ENCODE measurements at places on chromosomes 4 and X.

DNA sequence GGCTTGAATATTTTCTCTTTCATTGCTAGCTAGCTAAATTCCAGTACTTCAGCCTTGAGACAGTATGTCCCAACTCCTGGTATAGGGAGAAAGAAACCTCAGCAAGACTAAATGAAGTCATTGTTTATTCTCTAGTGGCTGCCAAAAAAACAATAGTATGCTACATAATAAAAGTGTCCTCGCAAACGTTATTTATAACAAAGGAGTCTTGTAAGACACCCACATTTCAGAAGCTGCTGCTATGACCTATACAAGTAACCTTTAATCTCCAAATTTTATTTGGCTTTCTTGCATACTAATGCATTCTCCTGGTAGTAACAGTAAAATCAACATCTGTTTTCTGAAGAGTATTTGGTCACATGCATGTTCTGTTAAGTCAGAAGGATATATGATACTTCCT lies 28.8 kb downstream of the NEK1 start:
- DNase-seq, result no peak

DNA sequence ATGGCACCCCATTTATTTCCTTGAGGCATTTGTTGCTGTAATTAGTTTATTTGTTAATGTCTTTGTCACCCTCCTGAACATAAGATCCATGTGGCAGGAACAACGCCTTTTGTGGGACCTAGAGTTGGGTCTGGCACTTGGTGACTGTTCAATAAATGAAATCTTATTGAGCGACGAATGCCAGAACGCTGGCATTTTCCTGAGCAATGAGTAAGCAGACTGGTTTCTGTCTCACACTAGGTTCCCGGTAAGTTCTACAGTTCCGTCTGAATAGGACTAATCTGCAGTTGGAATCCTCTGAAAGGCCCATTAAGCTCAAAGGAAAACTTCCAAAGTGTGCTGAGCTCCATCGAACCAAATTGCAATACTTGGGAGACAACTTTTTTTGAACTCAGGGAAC lies 49.2 kb downstream of the GATB start:
- DNase-seq, result no peak

DNA sequence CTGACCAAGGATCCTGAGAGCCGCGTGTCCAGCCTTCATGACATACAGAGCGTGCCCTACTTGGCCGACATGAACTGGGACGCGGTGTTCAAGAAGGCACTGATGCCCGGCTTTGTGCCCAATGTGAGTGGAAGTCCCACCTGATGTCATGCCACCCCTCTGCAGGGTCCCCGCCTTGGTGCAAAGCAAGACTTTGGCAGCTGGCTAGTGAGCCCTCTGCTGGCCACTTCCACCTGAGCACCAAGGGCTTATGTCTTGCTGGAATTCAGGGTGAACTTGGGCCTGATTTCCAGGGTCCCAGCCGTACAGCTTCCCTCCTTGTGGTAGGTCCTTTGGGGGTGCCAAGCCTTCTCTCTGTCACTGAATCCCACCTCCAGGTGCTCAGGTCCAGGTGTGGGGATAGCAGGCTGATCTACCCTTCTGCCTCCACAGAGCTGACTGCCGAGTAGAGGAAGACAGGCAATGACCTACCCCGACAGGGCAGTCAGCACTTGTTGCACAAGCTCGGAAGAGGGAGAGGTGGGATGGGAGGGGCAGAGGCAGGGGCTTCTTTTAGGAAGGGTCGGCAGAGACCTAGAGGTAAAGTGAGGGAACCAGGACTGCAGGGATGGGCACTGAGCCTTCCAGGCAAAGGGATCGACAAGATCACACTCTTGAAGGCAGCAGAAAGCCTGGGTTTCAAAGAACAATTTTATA lies 248.1 kb downstream of the EVC2 start:
- no peak for DNase-seq

GRCh38 chr4:77619408-77619807 lies 13.8 kb downstream of the CXCL13 start:
- DNase-seq, result no peak

DNA sequence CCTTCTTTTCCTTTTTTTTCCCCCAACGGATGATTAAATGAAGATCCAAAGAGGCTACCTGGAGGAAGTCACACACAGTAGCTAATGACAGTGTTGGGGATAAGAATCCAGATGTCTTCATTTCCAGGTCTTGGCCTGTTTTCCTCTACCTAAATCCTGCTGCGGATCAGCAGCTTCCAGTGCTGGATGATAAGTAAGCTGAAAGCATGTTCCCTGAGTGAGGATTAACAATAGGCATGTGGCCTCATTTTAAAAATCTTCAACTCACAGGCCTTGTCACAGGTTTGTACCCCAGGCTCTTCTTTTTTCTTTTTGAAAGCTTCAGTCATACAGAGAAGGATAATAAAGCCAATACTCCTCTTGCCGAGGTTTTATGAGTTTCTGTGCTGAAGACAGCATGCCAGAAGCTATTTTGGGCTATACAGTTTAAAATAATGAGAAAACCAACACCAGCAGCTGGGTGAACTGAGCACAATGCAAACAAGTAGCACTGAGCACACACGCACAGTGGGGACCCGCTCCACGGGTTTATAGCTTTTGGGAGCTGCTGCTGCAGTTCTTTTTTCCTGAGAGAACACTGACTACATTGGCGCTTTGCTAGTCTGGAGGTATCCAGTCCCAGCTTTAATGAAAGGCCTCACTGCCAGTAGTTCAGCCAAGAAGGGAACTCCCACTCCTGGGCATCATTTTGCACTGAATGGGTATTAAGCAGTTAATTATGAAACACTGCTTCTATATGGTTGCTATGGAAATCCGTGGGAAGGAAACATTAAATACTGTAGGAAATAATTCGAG lies 184.2 kb upstream of the CTSO start:
- DNase-seq, result no peak

- DNase-seq, result no peak
Measured at GRCh38 chr4:80463509-80463908, 128.0 kb downstream of the CFAP299 start.

GRCh38 chrX:38293741-38294140 lies 33.6 kb downstream of the RPGR start:
- no peak for DNase-seq

GRCh38 chr4:109020861-109021260 lies 258.0 kb upstream of the ETNPPL start:
- no peak for DNase-seq

GRCh38 chr4:189124149-189124758 lies 816.4 kb upstream of the FRG1 start:
- DNase-seq, result no peak

DNA sequence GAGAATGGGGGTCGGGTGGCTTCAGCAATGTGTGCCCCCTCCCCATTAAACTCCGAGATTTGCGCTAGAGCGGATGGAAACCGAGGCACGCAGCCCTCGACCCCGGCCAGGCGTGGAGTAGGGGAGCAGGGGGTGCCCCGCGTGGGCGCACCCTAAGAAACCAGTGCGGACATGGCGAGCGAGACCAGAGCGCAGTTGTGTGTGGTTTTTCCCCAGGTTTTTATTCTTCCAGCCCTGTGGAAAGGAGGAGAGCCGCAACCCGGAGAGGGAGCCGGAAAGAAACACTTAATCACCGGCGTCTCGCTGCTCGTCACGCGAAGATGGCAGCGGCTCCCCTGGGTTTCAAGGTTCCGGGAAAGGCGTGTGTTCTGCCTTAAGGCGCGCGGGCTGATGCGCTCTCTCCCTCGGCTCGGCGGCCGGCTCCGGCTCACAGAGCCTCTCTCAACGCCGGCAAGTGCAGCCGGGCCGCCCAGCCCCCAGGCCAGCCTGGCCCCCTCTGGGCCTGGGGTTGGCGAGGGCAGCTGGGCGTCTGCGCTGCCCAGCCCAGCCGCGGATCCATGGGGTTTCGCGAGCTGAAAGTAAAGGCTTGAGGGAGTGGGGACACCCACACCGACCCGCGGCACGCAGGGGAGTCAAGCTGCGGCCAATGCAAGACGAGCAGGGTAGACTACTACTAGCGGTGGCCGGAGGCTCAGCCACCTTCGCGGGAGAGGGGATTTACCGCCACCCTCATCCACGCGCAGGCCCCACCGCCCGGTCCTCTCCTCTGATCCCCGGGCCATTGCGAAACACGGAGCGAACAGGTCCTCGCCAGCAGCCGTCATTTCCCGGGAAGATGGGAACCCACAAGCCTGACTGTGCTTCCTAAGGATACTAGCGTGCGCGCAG lies 74.0 kb upstream of the BCOR start:
- peak; percentile 69 for DNase-seq

GRCh38 chrX:124010157-124010556 lies 48.7 kb downstream of the STAG2 start:
- DNase-seq, result no peak

All from Right ventricle myocardium superior (tissue), 1 donor.